RWPE1 (cell line): ENCODE measurements at places on chromosomes 2 and 18.

DNA sequence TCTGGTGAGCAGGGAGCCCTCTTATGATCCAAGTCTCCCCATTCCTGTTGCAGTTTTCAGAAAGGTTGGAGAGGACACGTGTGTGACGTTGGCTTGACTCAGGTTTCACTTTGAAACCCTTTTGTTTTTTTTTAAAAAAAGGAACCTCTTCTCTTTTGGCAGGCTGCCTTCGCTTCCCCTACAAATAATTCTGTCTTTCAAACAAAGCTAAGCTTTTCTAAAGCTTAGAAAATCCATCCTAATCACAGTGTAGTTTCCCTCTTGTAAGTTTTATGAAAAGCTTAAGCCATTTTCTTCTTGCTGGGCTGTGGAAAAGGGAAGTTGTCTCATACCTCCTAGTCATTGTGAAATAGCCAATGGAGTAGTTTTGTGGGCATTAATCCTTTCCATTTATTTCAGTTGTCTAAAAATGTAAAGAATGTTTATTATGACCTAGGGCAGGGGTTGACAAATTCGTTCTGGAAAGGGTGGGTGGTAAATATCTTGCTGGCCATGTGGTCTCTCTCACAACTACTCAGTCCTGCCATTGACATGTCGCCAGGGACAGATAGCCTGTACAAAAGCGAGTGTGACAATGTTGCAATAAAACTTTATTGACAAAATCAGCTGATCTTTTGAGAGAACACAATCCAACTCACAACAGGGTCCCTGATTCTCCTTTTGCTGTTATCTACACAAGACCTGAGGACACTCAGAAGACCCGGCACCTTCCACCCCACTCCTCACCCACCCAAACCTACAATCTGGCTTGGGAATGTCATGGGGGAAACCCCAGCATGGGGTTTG is 878.8 kb downstream of the RNF144A start:
- no peak for DNase-seq

GRCh38 chr2:50777954-50778353 is 254.0 kb downstream of the NRXN1 start:
- no peak for DNase-seq

- DNase-seq: no peak
These were observed 63.6 kb downstream of the VSNL1 start for GRCh38 chr2:17604050-17604449.

- DNase-seq: no peak
These were observed 225.3 kb upstream of the PXDN start for GRCh38 chr2:1969701-1970015.

DNA sequence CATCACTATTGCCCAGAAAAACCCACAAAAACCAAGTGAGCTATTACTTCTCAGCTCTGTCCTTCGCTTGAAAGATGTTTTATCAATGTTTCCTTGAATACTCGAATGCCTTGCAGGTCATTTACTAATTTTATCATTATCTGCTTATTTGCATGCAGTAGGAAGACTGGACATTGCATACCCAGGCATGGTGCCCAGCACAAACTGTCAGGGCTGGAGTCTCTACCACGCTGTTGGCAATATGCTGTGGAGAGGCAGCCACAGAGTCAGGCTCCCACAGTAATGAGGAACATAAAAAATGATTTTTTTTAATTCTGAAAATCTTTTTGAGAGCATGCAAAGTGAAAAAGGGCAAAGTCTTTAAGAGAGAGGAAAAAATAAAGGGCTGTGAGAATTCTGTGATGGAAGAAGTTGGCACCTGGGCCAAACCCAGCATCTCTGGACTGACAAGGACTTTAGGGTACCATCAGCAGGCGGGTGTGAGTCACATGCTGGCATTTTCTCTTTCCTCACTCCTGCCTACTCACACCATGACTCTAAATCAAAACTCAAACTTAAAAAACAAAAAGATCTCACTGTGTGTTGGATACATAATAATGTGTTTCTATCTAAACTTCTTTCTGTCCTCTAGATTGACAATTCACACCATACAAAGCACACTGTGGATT is 709.8 kb upstream of the FANCL start:
- DNase-seq: no peak

- peak; percentile 80 for DNase-seq
These were observed 1.7 kb downstream of the TUBB6 start for GRCh38 chr18:12309683-12310198.

DNA sequence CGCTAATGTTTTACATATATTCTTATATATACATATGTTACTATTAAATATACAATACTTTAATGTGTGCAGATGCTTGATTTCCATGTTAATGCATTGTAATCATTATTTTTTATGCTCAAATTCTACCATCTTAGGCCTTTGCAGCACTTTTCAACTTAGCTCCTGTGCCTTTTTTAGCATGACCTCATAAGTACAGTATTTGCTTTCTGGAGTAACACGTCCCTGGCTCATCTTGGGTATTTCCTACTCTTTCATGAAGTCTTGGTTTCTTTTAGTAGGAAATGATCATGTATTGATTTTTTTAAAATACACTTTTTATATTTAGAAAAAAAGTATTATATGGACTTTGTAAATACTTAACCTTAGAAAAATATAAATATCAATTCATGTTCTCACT is 36.5 kb downstream of the CAB39 start:
- no peak for DNase-seq
